ENCODE measurements at places on chromosomes 2 and 18.

- DNase-seq: no peak
These were observed 84.9 kb downstream of the XRCC5 start for GRCh38 chr2:216194013-216194412.

- DNase-seq: no peak
These were observed 20.2 kb downstream of the INPP4A start for GRCh38 chr2:98464772-98465310.

DNA sequence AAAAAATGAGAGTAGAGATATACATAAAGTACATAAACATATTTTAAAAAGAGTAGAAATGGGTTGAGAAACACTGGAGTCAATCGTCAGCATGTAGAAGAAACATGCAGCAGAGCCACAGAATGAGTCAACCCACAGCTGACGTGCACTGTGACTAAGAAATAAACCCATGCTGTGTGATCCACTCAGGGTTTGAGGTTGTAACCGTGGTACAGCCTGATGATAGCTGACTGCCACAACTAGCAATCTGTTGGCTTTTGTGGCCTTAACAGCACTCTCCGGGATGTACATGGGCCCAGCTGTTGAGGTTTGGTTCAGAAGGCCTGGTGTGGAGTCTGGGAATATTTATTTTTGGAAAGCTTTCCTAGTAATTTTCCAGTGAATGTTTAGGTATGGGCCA, 554.4 kb upstream of the MEX3C start:
- DNase-seq: no peak

DNA sequence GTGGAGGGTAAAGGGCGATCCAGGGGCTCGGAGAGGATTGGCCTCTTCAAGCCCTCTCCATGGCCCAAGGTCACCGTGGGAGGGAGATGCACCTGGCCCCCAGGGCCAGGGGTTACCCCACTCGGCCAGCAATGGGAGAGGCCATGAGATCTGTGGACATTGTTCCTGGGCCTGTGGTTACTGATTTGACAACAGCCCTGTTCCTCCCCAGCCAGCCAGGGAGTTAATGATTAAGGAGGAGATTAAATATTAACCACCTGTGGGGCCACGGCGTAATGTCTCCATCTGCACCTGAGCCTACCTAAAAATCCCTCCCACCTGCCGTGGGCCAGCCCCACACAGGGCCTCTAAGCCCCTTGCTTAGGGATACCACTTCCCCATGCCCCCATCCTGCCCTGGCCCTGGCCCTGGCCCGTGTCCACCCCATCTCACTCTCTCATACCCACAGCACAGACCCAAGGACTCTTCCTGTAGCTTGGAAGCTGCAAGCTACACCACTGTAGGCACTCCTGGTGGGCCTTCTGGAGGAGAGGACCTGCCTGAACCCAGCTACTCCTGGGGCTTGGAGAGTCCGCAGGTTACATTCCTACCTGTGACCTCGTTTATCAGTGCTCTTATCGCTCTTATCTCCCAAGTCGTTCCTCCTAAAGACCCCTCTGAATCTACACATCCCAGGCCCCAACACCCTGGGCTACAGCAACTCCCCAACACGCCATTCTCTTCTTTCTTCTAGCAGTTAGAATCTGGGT, 32.1 kb downstream of the ZFP36L2 start:
- DNase-seq: no peak

- DNase-seq: no peak
These were observed 50.1 kb downstream of the UBR3 start for GRCh38 chr2:169877398-169877797.

DNA sequence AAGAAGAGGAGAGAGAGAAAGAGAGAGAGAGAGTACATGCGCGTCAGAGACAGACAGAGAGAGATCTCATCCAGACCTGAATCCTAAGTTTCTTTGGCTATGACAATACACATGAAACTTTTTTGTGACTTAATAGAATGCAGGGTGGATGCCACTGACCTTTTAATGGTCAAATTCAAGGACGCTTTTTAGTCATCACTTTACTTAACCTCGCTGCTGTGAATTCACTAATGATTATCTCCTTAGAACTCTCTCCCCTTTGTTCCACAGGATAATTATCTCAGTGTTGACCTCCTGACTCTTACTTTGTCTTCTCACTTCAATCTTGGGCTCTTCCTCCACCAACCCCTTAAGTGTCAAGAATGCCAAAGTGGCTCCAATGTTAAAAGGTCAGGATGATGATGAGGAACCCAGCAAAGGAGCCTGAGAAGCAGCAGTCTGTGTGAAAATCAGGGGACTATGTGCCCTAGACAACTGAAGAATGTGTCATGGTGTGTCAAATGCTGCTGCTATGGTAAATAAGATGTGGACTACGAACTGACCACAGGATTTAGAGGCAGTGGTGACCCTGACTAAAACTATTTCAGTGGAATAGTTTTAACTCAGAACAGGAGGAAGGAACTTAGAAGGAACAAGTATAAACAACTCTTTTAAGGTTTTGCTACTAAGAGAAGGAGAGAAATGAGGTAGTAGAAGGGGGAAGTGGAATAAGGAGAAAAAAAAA, 382.1 kb downstream of the ZEB2 start:
- DNase-seq: no peak

- DNase-seq: no peak
These were observed 80.1 kb upstream of the CTNNA2 start for GRCh38 chr2:79432731-79433146.

- no peak for DNase-seq
These were observed 56.0 kb upstream of the FZD7 start for GRCh38 chr2:201977651-201978050.

DNA sequence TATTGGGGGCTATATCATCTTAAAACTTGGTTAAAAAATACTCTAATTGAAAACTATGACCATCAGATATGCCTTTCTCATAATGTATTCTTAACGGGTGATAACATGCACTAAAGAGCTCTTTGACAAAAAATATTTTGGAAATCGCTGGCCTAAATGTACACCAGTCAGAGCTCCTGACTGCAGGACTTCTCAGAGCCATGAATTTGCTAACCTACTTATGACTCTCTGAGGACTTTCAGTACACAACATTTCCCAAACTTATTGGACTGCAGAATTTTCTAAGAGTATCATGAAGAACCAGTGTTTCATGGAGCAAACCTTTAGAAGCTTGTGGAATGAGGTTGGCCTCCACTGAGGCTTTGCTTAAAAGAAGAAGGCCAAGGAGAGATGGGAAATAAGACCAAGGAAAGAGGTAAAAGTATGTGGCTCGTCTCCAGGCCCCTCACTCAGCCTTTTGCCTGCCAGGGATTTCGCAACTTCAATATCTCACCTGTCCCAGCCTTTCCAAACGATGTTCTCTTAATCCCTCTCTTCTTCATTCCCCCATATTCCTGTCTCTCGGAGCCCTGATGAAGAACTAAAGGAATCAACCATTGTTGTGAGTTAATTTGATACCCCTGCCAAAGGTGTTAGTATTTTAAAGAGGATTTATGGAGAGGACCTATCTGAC, 88.8 kb upstream of the EPC2 start:
- DNase-seq: no peak

DNA sequence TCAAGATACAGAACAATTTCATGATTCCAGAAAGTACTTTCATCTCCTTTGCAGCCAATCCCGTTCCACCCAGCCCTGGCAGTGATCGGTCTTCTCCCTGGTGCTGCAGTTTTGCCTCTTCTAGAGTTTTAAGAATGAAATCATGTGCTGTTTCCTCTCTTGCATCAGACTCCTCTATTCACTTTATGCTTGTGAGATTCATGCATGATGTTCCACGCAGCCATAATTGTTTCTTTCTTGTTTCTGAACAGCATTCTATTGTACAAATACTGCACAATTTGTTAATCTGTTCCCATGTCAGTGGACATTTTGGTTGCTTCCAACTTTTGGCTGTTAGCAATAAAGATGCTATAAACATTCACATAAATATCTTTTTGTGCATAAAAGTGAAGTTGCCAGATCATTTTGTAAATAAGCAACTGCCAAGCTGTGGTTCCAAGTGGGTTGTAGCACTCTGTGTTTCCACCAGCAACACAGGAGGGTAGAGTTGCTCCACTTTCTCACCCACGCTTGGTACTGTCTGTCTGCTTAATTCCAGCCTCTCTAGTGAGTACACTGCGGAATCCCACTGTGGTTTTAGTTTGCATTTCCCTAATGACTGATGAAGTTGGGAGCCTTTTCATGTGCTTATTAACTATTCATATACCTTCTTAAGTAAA, 104.5 kb downstream of the TWIST2 start:
- DNase-seq: no peak

DNA sequence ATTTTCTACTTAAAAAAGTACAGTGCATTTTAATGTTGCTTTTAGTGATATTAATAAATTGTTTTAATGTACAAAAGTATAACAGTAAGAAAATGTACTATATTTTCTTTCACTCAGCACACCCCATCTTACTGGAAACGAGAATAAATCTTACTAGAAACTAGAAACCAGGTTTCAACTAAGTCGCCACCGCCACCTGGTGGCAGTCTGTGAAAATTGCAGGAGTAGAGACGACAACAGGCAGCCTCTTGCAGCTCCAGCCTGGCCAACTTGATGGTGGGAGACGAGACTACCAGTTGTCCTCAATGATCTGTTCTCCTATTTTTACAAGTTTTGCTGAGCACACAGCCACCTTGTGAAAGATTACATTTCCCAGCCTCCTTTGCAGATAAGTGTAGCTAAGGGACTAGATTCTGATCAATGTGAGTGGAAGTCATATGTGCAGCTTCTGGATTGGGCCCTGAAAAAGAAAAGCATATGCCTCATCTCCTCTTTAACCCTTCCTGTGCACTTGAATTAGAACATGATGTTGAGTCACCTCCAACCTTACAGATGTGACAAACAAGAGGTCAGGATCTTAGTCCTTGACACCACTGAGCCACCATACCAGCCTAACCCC, 8.7 kb downstream of the OTOF start:
- DNase-seq: peak; percentile 48

DNA sequence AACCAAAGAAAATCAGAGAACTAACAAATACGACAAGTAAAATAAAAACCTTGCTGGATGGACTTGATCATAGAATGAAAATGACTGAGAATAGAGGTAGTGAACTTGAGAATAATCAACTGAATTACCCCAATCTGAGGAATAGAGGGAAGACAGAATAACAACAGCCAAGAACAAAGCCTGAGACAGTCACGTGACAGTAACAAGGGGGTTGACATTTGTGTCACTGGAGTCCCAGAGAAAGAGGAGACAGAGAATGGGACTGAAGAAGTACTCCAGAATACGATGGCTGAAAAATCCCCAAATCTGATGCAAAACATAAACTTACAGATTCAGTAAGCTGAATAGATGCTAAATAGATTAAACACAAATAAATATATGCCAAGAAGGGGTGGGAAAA, 248.5 kb upstream of the HDAC4 start:
- no peak for DNase-seq
